Smooth muscle cell of the umbilical artery (primary cell): ENCODE measurements at places on chromosomes 6 and 20. TPM values are rescaled to one million over a fixed set of nuclear protein-coding genes. Genes with fewer than 3 reads are reported as not detected.

Gene VNN1
- total RNA-seq, result not detected in 2 replicates

Gene PNLDC1
- total RNA-seq, result 0.28 TPM in 1 of 2 replicates, not detected in the other

Gene CPNE5
- 0.18 and 0.30 TPM in 2 replicates for total RNA-seq

Gene SLC32A1
- total RNA-seq, result not detected in 2 replicates

Gene TNF
- total RNA-seq, result under 0.01 TPM in 1 of 2 replicates, not detected in the other

Gene PTPRT
- not detected in 2 replicates for total RNA-seq

Gene GNMT
- total RNA-seq, result 0.30 TPM in 1 of 2 replicates, not detected in the other

Gene GCLC
- total RNA-seq, result 17.6 and 20.5 TPM in 2 replicates

Gene DPPA5
- total RNA-seq, result not detected in 2 replicates

Gene CAPN11
- total RNA-seq, result not detected in 2 replicates

Gene WFDC12
- total RNA-seq, result not detected in 2 replicates

Gene PRDM13
- total RNA-seq, result not detected in 2 replicates

Gene SLC35D3
- total RNA-seq, result not detected in 2 replicates

Gene PREP
- 30.0 and 43.6 TPM in 2 replicates for total RNA-seq

Gene CDYL
- 19.9 and 24.2 TPM in 2 replicates for total RNA-seq
